ENCODE measurements at places on chromosomes 16 and 17.

- DNase-seq: no peak
Measured at GRCh38 chr17:17523001-17523730, 27.0 kb upstream of the RASD1 start.

- DNase-seq: no peak
Measured at GRCh38 chr16:25716186-25716585, 24.4 kb downstream of the HS3ST4 start.

GRCh38 chr17:47218896-47219430 lies 9.8 kb downstream of the MYL4 start:
- DNase-seq: no peak

DNA sequence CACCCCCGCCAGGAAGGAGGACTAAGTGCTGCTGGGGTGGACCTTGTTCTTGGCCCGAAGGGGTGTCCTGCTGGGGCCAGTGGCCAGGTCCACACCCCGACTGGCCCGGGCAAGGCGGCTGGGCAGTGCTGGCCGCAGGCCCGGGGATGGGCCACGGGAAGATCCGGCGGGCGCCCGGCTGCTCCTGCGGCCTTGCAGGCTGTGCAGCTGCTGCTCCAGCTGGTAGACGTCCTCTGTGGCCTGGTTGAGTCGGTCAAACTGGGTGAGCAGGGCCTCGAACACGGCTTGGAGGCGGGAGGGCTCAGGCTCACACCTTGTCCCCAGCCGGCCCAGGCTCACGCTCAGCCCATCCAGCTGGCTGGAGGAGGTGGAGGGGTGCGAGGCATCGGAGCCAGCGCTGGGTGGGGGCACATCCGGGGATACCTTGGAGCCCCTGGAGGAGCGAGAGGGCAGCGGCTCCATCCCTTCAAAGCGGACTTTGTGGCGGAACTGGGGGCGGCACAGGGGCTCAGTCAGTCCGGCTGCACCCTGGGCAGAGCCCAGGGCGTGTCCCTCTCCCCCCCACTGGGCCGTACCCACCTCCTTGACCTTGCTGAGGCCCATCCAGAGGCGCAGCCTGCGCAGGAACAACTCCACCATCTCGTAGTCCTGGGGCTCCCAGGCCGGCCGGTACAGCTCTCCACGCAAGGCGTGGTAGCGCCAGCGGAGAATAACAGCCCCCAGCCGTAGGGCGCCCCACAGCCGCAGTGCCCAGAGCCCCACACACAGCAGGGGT lies 42.1 kb downstream of the TSC2 start:
- DNase-seq: no peak

DNA sequence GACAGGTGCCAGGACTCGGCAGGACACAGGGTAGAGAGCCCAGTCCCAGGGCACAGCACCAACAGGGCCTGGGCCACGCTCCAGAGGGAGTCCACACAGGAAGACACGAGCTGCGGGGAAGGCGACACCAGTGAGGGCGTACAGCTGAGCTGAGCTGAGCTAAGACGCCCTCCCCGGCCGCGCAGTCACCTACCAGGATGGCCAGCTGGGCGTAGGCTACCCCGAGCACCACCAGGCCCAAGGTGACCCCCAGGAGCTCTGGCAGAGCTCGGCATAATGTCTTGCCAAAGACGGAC lies 42.6 kb downstream of the TSC2 start:
- no peak for DNase-seq

GRCh38 chr16:80670170-80670865 lies 129.5 kb downstream of the DYNLRB2 start:
- no peak for DNase-seq

- DNase-seq: no peak
Measured at GRCh38 chr17:10135539-10136257, 62.7 kb downstream of the GAS7 start.

DNA sequence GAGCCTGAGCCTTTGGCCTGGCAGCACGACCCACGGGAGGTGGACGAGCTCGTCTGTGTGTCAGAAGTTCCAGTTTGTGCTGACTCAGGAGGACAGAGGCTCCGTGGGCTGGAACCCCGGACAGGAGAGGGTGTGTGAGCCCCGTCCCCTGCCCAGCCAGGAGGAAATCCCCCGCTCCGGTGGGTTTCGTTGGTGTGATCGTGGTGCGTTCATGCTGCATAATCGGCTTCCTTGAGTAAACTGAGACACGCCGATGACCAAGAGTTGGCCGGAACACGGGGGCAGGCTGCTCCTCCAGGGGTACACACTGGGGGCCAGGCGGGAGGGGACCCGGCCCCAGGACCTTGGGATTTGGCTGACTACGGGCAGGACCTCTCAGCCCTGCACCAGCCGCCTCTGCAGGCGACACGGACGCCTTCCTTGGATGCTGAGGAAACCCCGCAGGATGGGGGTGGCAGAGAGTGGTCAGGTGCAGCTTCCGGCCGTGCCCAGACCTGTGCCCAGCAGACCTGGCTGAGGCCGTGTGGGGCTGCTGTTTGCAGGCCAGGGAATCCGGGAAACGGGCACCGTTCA lies 8.5 kb downstream of the METRNL start:
- DNase-seq: no peak

DNA sequence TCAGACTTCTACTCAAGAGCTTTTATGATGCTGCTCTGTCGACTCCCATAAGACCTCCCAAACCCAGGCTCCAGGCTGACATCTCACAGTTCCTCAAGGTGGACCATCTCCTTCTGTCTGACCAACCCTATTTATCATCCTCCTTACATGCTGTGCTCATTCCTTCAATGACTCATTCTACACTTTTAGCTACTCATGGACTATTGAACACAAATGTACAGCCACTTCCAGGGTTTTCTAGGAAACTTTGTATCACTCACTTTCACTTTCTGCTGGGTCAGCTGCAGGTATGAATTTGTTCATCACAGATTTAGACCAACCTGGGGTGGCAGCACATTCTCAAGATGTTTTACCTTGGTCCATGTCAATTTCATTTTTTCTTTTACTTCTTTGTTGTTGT lies 162.4 kb upstream of the FAM20A start:
- no peak for DNase-seq

- no peak for DNase-seq
Measured at GRCh38 chr17:79412886-79413390, 197.9 kb downstream of the RBFOX3 start.

DNA sequence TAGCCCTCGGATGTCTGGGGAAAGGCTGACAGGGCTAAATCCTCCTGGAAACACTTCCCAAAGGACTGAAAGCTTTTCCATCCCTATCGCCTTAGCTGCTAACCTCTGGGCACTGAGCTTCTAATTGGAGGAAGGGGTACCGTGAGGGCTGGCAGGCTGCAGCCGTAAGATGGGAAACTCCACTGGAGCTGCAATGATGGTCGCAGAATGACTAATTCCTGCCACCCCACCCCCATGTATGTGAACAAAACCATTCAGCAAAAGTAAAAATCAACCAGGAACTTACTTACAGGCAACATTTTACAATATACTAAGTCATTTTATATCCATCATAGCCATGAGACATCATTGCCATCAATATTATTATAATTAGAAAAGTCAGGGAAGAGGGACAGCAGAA lies 133.3 kb downstream of the ABCC12 start:
- DNase-seq: no peak

DNA sequence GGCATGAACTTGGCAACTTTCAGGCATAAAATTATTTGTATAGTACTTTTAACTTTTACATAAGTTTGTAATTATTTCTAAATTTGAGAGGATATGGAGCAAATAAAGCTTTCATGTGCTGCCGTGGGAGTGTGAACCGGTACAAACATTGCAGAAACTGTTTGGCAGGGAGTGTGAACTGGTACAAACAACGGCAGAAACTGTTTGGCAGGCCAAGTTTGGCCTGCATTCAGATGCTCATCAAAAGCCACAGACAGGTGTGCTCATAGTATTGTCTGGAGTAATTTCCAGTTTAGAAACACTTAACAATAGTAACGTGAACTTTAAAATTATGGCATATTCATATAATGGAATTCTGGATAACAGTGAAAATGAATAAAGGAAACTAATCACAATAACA lies 73.8 kb upstream of the ATP2A3 start:
- no peak for DNase-seq

GRCh38 chr16:55662644-55663031 lies 6.8 kb downstream of the SLC6A2 start:
- DNase-seq: no peak

DNA sequence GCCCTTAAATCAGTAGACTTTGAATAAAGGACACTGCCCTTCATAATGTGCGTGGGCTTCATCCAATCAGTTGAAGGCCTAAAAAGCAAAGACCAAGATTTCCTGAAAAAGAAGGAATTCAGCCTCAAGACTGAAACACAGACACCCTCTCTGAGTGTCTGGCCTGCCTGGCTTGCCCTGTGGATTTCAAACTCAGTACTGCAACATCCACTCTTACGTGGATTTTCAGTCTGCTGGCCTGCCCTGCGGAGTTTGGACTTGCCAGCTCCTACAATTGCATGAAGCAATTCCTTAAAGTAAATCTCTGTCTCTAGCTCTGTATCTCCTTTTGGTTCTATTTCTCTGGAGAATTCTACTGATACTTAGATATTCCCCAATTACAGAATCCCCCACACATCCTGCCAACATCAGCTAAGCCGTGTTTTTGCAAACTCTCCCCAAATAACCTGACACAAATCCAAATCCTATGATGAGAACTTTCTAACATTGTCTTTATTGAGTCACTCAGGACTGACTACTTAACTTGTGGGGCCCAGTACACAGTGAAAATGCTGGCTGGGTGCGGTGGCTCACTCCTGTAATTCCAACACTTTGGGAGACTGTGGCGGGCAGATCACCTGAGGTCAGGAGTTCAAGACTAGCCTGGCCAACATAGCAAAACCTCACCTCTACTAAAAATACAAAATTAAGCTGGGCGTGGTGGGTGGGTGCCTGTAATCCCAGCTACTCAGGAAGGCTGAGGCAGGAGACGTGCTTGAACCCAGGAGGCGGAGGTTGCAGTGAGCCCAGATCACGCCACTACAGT lies 7.2 kb upstream of the TNFRSF17 start:
- no peak for DNase-seq

- DNase-seq: no peak
Measured at GRCh38 chr16:88618182-88618955, 20.0 kb upstream of the IL17C start.

DNA sequence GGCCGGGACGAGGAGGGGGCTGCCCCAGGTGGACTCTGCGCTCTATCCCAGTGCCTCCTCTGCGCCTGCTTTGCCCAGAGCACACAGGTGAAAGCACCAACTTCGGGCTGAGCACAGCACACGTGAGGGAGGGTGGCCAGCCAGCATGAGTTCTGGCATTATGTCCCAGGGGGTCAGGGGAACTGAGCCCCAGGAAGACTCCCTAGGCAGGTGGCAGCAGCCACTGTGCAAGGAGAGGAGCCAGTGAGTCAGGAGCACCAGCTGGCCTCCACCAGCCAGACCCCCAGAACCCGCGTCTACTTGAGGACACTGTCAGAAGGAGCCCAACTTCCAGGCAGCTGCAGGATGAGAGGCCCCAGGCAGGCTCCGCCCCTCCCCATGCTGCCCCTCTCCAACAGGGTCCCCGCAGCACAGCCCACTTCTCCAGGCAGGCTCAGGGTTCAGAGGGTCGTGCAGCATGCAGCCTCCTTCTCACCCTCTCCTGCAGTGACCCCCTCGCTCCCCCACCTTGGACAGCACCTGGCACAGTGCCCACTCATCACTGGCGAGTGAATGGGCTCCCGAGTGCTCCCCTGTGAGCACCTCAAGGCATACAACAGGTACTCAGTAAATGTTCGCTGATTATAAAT lies 44.2 kb upstream of the RASD1 start:
- no peak for DNase-seq

DNA sequence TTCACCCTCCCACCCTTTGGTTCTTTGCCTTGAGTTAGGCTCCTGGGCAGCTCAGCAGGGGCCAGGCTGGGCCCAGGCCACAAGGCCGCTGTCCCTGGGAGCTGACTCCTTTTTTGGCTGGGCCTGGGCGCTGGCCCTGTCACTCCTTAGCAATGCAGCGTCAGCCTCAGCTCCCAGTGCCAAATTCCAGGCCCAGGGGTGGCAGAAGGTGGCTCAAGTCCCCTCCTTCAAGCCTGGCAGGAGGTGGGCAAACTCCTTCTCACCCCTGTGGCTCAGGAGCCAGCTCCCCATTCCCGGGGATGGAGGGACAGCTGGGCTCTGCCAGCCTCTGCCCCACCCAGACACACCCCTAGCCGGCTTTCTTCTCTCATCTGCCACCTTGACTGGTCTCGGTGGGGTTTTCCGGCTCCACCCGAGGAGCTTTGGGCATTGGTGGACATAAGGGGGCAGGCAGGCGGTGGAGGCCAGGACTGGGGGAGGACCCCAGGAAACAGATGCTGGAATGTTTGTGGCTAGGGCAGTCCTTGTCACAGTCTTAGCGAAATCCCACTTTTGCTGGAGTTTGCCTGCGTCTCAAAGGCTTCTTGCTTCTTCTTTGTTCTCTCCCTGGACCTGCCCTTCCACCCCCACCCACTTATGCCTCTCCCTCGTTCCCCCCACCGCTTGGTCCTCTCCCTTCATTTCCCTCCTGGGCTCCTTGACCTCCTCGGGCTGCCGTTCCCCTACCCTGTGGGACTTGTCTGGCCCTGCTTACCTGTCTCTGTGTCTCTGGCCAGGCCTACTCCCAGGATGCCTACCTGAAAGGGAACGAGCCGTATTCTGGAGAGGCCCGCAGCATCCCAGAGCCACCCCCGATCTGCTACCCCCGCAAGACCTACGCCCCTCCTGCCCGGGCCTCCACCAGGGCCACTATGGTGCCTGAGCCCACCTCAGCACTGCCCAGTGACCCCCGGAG lies 37.4 kb downstream of the ARHGAP23 start:
- peak; percentile 4 for DNase-seq

DNA sequence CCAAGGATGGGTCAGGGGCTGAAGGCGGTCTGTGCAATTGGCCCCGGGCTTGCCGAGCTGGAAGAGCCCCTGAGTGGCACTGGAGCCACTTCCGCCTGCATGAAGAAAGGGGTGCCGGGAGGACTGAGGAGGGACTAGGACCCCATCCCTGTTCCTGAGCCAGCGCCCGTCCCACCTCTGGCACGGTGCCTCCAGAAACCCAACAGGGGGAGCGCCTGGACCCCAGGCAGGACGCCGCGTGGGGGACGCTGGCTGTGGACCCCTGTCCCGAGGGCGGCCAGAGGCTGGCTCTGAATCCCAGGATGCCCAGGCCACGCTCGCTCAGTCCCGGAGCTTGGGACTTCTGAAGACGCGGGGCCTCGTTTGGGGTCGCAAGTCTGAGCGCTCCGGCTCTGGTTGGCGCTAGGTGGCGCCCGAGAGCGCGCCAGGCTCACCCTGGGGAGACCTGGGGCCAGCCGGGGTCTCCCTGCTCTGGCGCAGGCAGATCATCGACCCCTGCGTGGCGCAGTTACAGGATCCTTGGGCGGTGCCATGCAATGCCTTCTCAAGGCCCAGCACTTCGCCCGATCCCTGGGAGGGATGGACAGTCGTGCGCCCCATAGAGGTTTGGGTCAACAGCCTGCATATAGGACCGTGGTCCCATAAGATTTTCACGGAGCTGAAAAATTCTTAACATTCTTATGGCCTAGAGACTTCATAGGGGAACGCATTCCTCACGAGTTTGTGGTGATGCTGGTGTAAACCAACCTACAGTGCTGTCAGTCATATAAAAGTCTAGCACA lies 58.5 kb upstream of the CREBBP start:
- DNase-seq: peak; percentile 86

GRCh38 chr17:5042157-5043022 lies 7.2 kb upstream of the SLC52A1 start:
- DNase-seq: no peak

- DNase-seq: peak; percentile 37
Measured at GRCh38 chr16:89602273-89602951, 11.0 kb upstream of the DPEP1 start.

GRCh38 chr16:71490361-71490760 lies 1.2 kb upstream of the ZNF19 start:
- DNase-seq: no peak
